Activated T-cell treated with anti-CD3 and anti-CD28 coated beads, Interleukin-2, amount 50 U/mL, for 48 hours (primary cell): ENCODE measurements at places on chromosomes 3 and 15.

GRCh38 chr3:146339349-146339748, 88.4 kb upstream of the PLSCR4 start:
- no peak for DNase-seq

- no peak for DNase-seq
These were observed 20.5 kb downstream of the BOC start for GRCh38 chr3:113231827-113232253.

- no peak for DNase-seq
These were observed 22.8 kb upstream of the MAP4 start for GRCh38 chr3:48038971-48039481.

GRCh38 chr15:25875566-25875965, 12.4 kb upstream of the ATP10A start:
- DNase-seq, result no peak

GRCh38 chr3:123732447-123732846, 147.6 kb upstream of the HACD2 start:
- DNase-seq, result no peak

DNA sequence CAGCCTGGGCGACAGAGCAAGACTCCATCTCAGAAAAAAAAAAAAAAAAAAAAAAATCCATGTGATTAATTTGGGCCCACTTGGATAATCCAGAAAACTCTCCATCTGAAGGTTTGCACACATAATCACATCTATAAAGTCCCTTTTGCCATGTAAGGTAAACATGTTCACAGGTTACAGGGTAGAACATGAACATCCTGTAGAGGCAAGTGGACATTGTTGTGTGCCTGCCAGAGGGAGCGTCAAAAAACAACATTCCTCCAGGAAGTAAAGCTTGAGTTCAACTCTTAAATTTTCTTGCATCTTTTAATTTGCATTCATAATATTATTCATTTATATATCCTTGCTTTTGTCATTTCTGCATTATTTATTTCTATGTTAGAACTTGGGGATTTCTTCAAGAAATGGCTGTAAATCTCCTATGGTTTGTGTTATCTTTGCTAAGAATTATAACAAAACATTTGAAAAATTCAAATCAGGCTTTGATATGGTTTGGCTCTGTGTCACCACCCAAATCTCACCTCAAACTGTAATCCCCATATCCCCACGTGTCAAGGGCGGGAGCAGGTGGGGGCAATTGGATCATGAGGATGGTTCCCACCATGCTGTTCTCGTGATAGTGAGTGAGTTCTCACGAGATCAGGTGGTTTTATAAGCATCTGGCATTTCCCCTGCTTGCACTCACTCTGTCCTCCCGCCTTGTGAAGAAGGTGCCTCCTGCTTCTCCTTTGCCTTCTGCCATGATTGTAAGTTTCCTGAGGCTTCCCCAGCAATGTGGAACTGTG, 11.3 kb upstream of the TTBK2 start:
- DNase-seq, result no peak

GRCh38 chr15:50425219-50425618, 1.0 kb downstream of the USP8 start:
- DNase-seq, result no peak

- no peak for DNase-seq
These were observed 83.6 kb upstream of the CCDC39 start for GRCh38 chr3:180762866-180763265.

- DNase-seq, result no peak
These were observed 53.2 kb downstream of the NIPA2 start for GRCh38 chr15:22891426-22892210.

- no peak for DNase-seq
These were observed 27.1 kb downstream of the FAH start for GRCh38 chr15:80179935-80180334.

DNA sequence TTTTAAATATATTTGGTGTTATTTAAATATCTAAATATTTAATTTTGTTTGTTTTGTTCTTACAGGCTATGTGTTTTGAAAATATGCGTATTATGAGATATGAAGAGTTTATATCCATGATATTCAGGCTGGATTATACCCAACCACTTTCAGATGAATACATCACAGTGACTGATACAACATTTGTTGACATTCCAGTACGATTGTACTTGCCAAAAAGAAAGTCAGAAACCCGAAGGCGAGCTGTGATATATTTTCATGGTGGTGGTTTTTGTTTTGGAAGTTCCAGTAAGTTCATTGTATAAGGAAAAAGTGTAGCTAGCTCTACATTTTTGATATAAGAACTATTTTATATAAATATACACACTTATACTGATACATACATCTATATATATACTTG, 6.9 kb downstream of the AADACL2 start:
- DNase-seq, result no peak

GRCh38 chr3:16864610-16865313, 20.0 kb upstream of the PLCL2 start:
- no peak for DNase-seq

GRCh38 chr3:179071027-179071322, 634 bp downstream of the ZMAT3 start:
- no peak for DNase-seq

GRCh38 chr3:71456156-71456555, 127.4 kb downstream of the FOXP1 start:
- no peak for DNase-seq

DNA sequence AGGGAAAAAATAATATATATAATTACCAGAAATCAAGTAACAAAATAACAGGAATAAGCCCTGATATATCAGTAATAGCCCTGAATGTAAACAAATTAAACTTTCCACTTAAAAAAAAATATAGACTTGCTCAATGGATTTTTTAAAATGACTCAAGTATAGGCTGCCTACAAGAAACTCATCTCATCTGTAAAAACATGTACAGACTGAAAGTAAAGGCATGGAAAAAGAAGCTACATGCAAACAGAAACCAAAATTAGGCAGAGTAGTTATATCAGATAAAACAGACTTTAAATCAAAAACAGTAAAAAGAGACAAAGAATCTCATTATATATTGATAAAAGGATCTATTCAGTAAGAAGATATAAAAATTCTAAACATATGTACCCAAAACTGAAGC, 82.4 kb upstream of the STT3B start:
- no peak for DNase-seq

DNA sequence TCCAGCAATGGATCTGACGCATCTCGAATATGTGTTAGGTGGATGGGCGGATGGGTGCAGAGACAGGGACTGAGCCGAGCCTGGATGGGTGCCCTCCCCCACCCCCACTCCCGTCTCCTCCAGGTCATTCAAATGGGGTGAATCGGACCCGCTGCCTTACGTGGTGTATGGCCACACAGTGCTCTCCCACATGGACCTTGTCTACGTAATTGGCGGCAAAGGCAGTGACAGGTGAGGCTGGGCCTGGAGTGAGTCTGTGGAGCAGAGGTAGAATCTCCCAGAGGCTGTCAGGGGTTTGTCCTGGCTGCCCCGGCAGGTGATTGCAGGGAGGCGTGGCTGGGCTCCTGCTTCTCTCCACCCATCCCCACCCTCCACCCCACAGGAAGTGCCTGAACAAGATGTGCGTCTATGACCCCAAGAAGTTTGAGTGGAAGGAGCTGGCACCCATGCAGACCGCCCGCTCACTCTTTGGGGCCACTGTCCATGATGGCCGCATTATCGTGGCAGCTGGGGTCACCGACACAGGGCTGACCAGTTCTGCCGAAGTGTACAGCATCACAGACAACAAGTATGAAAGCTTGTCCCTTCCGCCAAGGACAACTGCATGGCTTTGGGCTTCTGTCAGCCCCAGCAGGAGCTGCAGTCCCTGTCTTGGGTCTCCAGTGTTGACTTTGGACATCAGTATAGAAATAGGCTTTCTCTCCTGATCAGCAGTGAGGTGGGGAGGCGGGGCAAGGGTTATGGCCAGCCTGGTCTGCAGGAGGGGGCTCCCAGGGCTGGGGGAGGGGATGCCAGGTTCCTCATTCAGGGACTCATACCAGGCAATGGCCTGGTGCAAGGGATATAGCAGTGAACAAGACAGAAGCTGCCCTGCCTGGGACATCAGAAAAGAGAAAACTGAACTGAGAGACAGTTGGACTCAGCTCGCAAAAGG, 3.4 kb downstream of the KLHL40 start:
- DNase-seq, result no peak

GRCh38 chr15:73873456-73873855, at the start of gene TBC1D21:
Gene TBC1D21 (plus strand): TSS chr15:73873564. CDS start chr15:73873710, 146 bp downstream.
- DNase-seq, result no peak

GRCh38 chr3:29683018-29683993, 402.4 kb downstream of the RBMS3 start:
- DNase-seq, result no peak

DNA sequence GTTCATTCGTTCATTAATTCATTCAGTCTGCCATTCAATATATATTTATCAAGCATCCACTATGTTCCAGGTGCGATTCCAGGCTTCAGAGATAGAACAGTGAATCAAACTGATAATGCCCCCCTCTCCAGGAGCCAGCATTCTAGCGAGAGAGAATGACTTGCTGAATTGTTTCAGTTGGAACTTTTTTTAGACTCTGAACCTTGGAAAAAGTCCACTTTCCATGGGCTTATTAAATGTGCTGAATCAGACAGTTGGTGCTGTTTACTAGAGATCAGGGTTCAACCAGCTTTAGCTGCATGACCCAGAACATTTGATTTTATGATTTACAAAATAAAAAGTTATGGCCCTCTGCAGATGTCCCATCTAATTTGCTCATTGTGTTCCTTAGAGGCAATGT, 213.2 kb downstream of the THSD4 start:
- DNase-seq, result no peak

DNA sequence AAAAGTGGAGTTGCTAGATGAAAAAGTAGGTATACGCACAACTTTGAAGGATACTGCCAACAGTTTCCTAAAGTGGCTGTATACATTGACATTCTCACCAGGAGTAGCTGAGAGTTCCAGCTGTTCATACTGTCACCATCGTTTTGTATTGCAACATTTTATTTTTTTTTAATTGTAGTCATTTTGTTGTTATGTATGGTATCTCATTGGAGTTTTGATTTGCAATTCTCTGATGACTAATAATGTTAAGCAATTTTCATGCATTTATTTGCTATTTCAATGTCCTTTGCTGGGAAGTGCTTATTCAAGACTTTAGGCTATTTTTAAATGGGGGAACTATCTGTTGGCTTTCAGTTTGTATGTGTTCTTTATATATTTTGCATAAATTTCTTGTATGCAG, 185.1 kb upstream of the TGFBR2 start:
- DNase-seq, result no peak

DNA sequence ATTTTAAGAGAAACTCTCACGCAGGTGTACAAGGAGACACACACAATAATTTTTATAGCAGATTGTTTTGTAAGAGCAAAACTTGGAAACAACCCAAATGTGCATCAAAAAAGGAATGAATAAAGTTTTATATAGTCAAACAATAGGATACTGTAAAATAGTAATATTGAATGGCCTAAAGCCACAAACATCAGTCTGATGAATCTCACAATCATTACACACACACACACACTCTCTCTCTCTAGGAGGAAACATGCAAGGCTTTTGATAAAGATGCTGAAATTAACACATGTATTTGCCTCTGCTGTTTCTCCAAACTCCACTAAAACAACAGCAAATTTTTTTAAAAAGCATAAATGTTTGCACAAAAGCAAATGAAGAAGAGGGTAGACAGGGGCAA, 37.3 kb downstream of the ADIPOQ start:
- no peak for DNase-seq

DNA sequence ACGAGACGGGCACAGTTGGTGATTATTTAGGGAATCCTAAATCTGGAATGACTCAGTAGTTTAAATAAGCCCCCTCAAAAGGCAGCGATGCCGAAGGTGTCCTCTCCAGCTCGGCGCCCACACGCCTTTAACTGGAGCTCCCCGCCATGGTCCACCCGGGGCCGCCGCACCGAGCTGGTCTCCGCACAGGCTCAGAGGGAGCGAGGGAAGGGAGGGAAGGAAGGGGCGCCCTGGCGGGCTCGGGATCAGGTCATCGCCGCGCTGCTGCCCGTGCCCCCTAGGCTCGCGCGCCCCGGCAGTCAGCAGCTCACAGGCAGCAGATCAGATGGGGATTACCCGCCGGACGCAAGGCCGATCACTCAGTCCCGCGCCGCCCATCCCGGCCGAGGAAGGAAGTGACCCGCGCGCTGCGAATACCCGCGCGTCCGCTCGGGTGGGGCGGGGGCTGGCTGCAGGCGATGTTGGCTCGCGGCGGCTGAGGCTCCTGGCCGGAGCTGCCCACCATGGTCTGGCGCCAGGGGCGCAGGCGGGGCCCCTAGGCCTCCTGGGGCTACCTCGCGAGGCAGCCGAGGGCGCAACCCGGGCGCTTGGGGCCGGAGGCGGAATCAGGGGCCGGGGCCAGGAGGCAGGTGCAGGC, 318.0 kb downstream of the FGF12 start:
- DNase-seq, result no peak

DNA sequence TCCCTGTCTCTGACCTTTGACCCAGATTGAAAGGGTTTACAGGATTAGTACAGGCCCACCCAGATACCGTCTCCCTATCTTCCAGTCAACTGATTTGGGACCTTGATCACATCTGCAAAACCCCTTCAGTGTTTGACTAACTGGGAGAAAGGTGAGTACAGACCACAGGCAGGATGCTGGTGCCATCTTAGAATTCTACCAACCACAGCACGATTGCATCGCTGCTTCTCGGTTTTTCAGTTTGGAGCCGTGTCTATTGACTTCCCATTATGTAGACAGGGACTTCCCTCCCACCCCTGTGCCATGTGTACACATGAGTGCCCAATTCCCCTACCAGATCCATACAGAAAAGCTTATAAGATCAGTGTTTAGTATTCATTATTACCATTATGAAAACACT, 6.6 kb upstream of the KLF13 start:
- DNase-seq, result no peak

DNA sequence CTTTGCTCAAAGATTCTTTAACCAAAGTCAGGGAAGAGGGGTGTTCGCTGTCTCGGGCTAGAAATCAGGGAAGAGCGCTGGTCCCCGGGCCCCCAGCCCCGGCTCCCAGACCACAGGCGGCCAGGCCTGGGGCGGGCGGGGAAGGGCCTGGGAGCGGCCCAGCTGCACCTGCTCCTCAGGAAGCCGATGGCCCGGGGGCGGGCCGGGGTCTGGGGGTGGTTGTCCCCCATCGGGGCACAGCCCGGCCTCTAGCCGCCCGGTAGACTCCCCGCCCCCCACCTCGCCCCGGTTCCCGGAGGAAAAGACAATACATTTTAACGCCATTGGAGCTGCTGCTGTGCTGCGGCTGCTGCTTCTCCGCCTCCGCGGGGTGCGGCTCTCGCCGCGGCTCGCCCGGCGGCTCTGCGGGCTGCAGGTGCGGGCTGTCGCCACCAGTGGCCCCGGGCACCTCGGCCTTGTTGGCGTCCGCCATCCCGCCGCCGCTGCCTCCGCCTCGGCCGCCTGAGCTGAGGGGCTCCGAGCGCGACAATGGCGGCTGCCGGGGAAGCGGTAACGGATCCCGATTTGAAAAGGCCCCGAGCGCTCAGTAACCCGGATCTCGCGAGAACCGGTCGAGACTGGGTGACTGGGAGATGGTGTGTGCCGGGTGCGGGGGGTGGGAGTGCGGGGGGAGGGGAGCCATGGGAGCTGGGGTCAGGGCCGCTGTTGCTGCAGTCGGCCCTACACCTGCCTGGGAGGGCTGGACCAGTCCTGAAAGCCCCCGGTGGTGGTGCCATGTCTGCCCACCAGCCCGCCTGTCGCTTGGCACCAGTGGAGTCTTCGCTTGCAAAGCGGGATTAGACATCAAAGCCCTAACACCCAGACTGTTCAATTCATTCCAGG, at the start of gene MYEF2:
MYEF2 (minus strand) TSS at position 530 of the 882 bp plus-strand sequence; CDS start at position 472, 58 bp downstream.
- peak; percentile 83 for DNase-seq

GRCh38 chr3:108127301-108127988, 36.6 kb upstream of the CD47 start:
- DNase-seq, result peak; percentile 68

- DNase-seq, result no peak
These were observed 232.8 kb downstream of the PDZRN3 start for GRCh38 chr3:73391984-73392383.
